Mesothelial cell of epicardium (in vitro differentiated cells): ENCODE measurements at places on chromosomes 3 and 15.

DNA sequence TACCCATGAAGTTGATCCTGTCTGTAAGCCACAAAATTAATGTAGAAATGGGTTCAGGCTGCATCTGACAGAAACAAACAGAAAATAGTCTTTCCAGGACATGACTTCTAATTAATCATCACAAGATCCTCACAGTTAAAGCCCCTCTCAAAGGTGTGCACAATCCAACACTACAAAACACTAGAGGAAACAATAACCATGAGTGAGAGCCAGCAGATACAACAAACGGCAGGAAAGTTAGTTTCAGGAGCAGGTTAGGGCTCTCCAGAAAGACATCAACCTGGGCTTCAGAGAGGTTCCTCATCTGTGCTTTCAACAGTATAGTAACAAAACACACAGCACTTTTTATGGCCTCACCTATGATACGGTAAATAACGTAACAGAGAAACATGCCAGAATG is 42.8 kb downstream of the DPH3 start:
- DNase-seq: no peak

DNA sequence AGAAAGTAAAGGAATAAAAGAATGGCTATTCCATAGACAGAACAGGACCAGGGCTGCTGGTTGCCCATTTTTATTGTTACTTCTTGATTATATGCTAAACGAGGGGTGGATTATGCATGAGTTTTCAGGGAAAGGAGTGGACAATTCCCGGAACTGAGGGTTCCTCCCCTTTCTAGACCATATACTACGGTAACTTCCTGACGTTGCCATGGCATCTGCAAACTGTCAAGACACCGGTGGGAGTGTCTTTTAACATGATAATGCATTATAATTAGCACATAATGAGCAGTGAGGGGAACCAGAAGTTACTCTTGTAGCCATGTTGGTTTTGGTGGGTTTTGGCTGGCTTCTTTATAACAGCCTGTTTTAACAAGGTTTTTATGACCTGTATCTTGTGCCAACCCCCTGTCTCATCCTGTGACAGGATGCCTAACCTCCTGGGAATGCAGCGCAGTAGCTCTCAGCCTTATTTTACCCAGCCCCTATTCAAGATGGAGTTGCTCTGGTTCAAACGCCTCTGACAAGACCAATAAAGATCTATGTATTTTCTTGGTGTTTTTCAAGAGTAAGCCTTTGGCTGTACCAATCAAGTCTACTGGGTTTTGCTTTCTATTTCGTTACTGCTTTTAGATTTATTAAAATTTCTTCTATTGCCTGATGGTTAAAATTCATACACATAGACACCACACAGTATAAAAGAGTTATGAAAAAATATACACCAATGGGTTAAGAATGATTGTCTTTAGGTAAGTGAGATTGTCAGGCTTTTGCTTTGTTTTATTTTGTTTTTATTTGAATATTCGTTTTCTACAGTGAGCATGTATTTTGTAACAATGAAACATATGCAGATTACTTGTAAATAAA is 37.4 kb upstream of the CTDSPL start:
- no peak for DNase-seq

- no peak for DNase-seq
Measured at GRCh38 chr3:148232389-148232788, 465.3 kb upstream of the AGTR1 start.

DNA sequence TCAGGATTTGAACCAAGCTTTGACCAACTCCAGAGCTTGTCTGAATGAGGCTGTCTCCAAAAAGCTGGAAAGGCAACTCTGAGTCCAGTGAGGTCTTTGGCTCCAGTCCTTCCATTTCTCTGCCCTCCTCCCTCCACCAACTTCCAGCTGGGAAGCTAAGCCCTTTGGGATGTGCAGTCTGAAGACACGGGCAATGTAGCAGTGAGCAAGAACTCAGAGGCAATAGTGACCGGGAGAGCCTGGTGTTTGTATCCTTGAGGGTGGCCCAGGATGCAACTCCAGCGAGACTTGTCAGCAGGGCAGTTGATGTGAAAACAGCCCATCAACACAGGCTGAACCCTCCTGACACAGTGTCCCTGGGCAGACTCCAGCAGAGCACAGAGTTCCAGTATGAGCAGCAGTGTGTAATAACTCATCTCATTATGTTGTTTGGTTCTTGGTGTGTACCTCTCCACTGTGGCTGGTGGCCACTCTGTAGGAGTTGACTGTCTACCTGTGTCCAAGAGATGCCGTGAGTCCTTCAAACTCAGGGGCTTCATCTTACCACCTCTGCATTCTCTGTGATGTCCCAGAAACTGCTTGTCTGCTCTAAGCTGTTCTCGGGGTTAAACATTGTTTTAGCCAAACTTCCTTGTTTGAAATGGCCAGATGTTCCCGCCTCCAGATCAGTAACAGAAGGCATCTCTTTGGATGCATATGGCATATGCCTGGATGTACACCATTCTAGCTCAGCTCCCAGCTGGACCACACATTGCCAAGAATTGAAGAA is 6.6 kb downstream of the CDCP1 start:
- DNase-seq: no peak

- peak; percentile 87 for DNase-seq
Measured at GRCh38 chr15:74127255-74127953, 3.0 kb upstream of the ISLR2 start.

GRCh38 chr3:155179966-155180757 is 100.0 kb downstream of the MME start:
- DNase-seq: no peak

DNA sequence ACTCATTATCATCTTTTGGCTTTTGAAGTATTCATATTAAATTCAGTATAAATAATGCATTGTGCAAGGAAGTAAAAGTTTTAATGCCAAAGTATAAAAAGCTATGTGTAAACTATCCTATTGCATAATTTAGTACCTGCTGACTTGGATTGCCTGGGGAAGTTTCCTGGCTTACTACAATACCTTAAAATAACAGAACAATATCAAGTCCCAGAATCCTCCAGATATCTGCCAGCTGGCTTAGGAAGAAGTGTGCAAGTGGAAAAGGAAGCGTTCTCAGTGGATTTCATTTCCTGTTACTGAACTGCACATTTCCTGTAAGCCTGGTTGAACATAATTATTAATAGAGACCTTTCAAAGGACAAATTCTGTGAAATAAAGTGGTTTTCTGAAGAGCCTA is 236.7 kb downstream of the ADAMTSL3 start:
- no peak for DNase-seq

DNA sequence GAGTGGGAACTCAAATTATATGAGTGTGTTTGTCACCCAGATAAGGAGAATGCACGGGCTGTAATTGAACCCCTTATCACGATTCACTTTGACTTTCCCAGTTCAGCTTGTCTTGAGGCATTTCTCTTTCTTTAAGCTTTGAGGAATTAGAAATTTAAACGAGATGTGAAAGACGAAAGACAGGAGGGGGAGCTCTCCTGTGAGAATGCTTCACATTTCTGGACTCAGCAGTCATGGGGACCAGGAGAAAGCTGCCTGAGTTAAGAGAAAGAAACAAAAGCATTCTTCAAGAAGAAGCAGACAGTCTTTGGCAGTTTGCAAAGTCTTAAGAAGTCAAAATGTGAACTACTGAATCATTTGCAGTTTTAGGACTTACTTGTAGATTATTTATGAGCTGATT is 205.6 kb downstream of the NECTIN3 start:
- no peak for DNase-seq

DNA sequence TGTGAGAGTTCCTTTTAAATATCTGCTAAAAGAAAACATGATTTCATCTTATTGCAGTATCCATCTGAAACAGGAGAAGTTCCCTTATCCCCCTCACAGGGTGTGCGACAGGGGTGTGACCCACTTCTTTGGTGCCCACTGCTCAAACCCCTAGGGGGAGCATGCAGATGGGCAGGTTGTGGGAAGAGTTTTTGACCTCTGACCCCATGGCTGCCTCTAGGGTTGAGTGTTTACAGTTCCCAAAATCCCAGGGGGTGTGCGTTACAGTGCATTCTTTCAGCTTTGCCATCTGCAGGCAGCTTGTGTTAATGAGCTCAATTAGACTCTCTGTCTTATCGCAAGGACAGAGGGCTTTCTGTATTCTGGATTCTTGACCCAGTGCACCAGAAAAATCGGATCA is 443.2 kb upstream of the FRG2C start:
- DNase-seq: no peak

- no peak for DNase-seq
Measured at GRCh38 chr15:69657626-69658025, 205.0 kb downstream of the RPLP1 start.

DNA sequence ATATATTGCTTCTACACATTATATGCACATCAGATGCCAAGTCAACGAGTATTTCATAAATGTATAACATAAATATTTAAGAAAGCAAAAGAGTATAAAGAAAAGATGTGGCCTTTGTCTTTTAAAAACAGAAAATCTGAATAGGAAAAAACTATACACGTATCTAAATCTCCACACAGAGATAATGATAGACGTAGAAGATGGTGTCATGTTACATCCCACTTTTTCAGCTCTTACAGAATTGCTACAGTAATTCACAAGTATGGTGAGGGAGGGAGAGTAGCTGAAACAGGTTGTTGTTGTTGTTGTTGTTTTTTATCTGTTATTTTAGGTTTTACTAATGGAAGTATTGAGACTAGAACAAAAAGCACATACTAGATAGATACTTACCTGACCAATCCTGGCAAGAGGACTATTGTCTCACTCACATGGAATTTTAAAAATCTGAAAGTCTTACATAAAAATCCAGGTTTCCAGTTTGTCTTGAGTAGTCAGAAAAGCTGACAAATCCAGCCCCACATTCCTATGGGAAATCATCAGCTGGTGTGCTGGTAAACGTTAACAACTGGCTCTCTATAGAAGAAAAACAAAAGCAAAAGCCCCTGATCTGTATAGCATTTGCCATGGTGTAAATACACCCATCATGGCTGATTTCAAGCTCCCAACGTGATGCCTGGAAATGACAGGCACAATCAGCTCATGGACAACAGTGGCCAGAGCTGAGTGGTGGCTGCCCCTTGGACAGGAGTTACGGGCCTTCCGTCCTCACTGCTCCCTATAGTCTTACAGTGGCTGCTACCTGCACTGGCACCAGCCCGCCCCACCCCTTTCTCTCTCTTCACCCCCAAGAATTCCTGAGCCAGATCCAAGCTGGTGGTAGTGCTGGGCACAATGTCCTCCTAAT is 47.4 kb upstream of the VGLL4 start:
- DNase-seq: no peak

DNA sequence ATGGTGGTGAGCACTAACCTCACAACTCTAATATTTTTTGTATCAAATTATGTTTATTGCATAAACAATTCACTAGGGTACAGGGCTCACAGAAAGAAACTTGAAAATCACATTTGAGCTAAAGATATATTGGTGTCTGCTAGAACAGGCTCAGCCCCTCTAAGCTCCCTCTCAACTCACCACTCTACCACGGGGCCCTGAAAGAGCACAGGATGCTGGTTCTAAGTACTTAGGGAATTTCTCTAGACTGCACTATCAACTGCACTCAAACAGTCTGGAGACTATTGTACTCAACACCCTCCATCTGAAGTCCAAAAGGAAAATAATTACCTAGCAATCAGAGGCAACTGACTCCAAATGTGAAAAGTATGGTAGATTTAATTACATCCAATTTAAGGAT is 98.7 kb upstream of the STRIT1 start:
- DNase-seq: no peak

DNA sequence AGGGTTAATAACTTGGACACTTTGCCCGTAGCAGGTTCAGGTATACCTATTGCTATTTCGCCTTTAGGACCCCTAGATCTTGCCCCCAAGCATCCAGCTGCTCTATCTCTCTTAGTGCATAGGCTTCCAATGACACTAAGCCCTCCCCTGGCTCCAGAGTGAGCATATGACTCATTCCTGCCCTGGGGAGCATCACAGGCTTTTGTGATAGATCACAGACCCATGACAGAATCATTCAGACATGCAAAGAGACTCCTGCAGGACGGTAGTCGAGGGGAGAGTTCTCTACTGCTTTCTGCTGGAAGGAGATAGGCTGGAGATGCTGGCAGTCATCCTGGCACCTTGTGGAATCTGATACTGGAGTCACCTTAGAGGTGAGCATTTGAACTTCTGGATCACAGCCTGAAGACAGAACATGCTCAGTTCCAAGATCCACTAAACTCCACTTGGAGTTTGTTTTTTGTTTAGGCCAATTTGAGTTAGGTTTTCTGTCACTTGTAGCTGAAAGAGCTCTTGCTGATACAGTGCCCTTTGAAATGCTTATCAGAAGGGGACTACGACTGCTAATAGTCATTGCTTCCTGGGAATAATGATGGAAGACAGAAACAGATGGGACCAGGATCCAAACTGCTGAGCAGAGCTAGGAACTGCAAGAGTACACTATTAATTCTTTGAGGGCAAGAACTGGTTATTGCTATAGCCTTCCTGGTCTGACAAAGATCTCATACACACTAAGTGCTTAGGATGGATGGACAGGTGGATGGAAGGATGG is 11.0 kb downstream of the LYSMD2 start:
- no peak for DNase-seq

DNA sequence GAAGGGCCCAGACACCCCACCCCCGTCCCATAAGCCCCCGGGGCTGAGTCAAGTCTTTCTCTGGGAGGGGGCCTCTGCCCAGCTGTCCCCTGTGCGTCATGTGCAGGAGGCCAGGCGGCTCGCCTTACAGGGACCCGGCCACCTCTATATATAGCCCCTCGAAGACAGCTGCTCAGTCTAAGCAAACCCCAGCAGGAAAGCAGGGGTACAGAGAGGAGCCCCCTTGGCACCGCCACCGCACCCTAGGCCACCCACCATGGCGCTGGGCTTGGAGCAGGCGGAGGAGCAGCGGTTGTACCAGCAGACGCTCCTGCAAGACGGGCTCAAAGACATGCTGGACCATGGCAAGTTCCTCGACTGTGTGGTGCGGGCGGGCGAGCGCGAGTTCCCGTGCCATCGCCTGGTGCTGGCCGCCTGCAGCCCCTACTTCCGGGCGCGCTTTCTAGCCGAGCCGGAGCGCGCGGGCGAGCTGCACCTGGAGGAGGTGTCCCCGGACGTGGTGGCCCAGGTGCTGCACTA is at the start of gene KLHL40:
Gene KLHL40 (plus strand): TSS at position 175 of the 519 bp plus-strand sequence. CDS start 82 bp downstream, at position 257.
- DNase-seq: no peak

DNA sequence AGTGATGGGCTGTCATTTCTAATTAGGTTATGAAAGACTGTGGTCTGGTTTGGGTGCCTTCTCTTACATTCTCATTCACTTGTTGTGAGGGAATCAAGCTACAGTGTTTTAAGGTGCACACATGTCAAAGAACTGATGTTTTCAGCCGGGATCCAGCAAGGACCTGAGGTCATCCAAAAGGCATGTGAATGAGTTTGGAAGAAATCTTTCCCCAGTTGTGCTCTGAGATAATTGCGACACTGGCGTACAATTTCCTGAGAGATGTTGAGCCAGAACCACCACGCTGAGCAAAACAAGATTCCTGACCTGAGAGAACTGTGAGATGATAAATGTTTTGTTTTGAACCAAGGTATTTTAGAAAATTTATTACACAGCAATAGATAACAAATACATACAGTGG is 295.3 kb upstream of the SLITRK3 start:
- DNase-seq: no peak

DNA sequence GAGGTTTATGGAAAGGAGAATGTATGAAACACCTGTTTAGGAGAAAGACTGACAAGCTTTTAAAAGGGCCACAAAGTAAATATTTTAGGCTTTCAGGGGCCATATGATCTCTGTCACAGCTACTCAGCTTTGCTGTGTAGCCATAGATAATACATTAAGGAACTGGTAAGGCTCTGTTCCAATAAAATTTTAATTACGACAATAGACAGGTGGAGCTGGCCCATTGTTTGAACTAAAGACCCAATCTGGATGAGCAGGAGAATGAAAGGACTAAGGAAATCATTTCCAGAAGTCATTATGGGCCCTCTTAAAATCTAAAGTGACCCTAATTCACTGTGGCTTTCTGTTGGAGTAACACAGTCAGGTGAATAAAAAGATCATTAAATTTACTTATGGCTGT is 48.5 kb upstream of the SLC12A8 start:
- no peak for DNase-seq
